ENCODE measurements at places on chromosomes 6 and 20. TPM values are rescaled to one million over a fixed set of nuclear protein-coding genes. Genes with fewer than 3 reads are reported as not detected.
A peak's percentile ranks its signal among the peaks of the same experiment; 100 is the strongest.

GRCh38 chr6:72825315-72825911 lies 203.5 kb downstream of the KCNQ5 start:
- H3K4me3 ChIP-seq = no peak overlapping the region
- no peaks in the 10 kb centered on the region for H3K27me3 ChIP-seq
- peak overlapping the region; percentile 46 for H3K27ac ChIP-seq
- peak; percentile 60 for DNase-seq
- H3K4me1 ChIP-seq = peaks cover 6% of the 10 kb centered on the region

DNA sequence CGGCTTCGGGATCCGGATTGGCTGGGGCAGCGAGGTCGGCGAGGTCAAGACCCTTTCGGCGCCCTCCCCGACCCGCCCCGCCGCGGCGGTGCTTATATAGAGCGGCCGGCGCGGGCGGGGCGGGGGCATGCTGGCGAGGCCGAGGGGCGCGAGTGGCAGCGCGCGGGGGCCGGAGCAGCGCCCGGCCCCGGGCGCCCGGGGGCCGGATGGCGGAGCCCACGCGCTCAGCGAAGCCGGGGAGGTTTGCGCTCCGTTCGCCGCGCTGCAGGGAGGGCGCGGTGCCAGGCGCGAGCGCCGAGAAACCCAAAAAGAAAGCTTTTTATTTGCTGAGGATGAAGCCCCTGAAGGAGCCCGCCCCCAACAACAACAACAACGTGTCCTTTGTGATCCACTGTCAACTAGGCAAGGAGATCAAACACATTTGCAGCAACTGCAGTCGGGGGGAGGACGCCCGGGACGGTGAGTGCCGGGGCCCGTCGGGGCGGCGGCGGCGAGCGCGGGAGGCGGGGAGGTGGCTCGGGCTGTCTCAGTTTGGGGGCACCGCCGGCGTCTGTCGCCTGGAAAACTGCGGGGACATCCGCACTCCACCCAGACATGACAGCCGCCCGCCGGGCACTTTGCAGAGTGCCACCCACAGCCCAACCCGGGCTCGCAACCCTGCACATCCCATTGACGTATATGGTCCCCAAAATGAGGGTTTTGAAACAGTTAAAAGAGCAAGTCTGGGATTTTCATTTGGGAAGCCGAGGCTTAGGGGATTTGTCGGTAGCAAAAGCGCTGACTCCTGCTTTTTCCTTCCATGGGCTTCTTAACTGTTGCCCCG lies 297.3 kb downstream of the PHACTR1 start:
- no peaks in the 10 kb centered on the region for H3K36me3 ChIP-seq
- H3K4me3 ChIP-seq = peak overlapping the region; percentile 42
- H3K27ac ChIP-seq = no peak overlapping the region
- peaks cover 51% of the 10 kb centered on the region for H3K27me3 ChIP-seq
- no peak for DNase-seq
- H3K4me1 ChIP-seq = no peaks in the 10 kb centered on the region

DNA sequence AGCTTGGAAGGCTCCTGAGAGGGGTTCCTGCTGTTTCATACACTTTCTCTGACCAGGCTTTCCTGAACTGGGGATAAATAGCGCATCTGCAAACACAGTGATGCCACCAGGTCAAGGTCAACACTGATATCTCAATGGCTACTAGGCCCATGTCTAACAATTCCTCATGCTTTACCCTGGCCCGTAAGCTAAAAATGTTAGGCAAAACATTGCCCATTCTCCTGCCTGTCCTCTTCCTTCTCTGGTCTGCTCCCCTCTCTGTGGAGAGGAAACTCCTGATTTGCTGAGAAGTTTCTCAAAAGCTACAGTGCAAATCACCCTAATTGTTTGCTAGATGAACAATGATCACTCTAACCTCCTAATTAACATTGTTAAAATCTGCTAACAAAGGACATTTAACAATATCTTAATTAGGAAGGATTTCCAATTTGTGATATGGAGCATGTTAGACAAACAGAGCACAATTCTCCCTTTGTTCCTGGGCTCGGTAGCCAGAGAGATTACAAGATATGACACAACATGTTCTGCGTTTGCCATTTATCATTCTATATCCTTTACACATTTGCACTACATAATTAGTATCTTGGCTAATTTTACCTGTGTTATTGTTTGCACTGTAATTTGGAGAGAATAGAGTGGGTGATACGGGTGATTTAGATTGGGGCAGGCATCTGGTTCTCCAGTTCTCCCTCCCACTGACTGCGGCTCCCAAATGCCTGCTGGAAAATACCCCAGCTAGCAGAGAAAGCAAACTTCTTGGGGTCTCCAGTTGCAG lies 266.8 kb downstream of the CD83 start:
- no peaks in the 10 kb centered on the region for H3K36me3 ChIP-seq
- no peak overlapping the region for H3K27ac ChIP-seq
- H3K4me1 ChIP-seq = peaks cover 6% of the 10 kb centered on the region
- no peak for DNase-seq

GPX5 gene
- 4.3 TPM for total RNA-seq

- no peak overlapping the region for H3K4me3 ChIP-seq
- H3K27me3 ChIP-seq = no peaks in the 10 kb centered on the region
- no peak overlapping the region for H3K27ac ChIP-seq
Measured at GRCh38 chr6:167020206-167020605, 21.0 kb downstream of the CEP43 start.

DNA sequence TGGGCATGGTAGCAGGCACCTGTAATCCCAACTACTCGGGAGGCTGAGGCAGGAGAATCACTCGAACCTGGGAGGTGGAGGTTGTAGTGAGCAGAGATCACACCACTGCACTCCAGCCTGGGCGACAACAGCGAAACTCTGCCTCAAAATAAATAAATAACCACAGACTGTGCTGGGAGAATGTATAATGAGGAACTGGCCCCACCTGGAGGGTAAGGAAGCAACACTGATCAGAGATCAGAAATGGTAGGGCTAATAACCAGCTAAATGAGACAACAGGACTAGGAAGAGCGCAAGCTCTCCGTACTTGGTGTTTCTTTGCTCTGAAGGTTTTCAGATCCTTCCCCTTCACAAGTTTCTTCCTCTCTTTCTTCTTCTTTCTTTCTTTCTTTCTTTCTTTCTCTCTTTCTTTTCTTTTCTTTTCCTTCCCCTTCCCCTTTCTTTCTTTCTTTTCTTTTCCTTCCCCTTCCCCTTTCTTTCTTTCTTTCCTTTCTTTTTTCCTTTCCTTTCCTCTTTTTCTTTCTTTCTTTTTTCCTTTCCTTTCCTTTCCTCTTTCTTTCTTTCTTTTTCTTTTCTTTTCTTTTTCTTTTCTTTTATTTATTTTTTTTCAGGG lies 14.6 kb downstream of the CCM2L start:
- no peak overlapping the region for H3K4me3 ChIP-seq
- no peak overlapping the region for H3K27ac ChIP-seq
- DNase-seq = no peak
- no peaks in the 10 kb centered on the region for H3K4me1 ChIP-seq
- peaks cover 42% of the 10 kb centered on the region for H3K27me3 ChIP-seq

DNA sequence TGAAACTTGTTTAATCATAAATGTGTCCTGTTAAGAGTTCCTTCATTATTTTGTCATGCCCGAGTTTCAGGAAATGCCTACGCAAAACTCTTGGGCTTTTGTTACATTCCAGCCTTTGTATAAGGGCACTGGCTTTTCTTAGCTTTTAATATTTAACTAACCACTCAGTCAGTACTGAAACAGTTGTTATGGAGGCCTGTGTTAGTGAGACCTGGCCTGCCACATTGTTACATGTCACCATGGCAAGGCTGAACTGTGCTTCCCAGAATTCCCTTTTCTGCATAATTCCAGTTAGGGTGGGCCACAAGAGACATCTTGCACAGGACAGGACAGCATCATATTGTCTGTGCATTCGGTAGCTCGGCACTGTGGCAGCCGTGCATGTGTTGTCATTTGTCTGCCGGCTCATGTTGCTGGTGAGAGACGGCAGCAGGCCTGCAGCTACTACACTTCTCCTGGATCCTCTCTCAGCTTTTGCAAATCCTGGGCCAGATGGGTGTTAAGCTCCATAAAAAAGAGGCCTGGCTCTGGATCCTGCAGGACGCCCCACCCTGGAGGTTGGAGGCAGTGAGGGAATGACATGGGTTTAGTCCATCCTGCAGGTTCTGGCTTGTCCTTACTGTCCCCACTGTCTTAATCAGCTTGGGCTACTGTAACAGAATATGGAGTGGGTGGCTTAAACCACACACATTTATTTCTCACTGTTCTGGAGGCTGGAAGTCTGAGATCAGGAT lies 128.8 kb upstream of the DTNBP1 start:
- no peak overlapping the region for H3K4me3 ChIP-seq
- no peaks in the 10 kb centered on the region for H3K4me1 ChIP-seq
- H3K27me3 ChIP-seq = no peaks in the 10 kb centered on the region
- H3K36me3 ChIP-seq = no peaks in the 10 kb centered on the region
- no peak overlapping the region for H3K27ac ChIP-seq
- no peak for DNase-seq

DNA sequence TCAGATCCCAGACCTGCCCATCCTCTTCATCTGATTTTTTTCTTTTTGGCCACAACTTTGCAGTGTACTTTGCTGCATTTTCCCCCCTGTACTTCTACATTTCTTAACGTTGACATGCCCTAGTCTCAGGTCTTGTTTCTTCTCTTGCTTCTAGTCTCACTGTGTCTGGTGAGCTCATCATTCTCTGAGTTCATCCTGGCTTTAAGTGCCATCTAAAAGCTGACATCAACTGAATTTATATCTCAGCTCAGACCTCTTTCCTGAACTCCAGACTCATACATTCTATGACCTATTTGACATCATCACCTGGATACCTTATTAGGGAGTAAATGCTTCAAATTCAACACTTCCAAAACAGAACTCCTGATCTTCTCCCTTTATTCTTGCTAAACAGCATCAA lies 48.9 kb downstream of the TINAG start:
- no peak overlapping the region for H3K4me3 ChIP-seq
- no peaks in the 10 kb centered on the region for H3K36me3 ChIP-seq
- no peak for DNase-seq
- no peak overlapping the region for H3K27ac ChIP-seq
- no peaks in the 10 kb centered on the region for H3K4me1 ChIP-seq
